ENCODE measurements at places on chromosomes 1 and 21. TPM values are rescaled to one million over a fixed set of nuclear protein-coding genes. Genes with fewer than 3 reads are reported as not detected.

NLRP3 gene
- 1.2 TPM for polyA plus RNA-seq

CD1B gene
- 0.13 TPM for polyA plus RNA-seq

DNA sequence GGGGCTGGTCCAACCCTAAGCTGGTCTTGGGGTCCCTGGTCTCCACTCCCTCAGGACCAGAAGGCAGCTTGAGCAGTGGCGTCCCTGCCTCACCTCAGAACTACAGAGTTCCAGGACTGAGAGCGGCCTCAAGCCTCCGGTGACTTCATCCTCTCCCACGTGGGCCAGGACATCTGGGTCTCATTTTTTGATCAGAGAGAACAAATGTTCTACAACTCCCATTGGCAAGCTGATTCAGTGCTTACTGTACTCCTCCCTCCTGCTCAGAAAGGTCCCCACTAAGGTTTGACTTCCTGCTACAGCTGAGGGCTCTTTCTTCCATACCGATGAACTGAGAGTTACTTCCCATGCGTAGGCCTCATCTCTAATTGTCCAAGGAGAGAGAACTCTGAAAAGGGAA, 78.5 kb downstream of the PLXNA2 start:
- no peak for DNase-seq

DNA sequence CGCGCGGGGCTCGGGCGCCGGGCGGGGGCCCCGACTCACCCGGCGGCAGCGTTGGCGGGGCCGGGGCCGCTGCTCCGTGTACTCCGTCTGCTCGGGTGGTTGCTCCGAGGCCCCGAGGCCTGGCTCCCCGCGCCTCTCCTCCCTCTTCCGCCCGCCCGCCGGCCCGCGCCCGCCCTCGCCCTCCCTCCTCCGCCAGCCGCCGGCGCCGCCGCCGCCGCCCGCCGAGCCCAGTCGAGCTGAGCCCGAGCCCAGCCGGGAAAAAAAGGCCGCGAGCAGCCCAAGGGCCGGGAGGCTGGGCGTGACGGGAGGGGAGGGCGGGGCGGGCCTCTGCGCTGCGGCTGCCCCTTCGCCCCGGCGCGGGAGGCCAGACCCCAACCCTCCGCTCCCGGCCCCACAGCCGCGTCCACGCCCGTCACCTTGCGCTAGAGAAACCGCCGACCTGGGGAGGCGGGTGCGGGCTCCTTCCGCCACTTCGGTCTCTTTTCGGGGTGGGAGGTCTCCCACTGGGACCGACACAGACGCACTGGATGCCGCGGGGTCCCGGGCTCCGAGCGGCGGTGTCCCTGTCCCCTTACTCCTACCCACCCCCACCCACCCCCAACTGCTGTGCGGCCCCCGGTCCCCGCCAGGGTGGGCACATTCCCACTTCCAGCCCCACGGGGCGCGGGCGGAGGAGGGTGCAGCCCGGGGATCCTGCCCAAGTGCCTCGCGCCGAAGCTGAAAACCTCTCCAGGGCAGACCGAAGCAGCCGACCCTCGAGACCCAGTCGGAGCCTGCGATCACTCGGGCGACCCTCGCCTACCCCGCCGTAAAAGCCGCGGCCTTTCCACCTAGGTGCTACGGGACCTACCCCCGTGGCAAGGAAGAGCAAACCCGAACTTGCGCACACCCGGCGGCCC, at the start of gene CERS2:
TSS of gene CERS2 (minus strand) at position 256 of the 899 bp plus-strand sequence. CDS start 5,745 bp downstream, outside the sequence.
- no peak for DNase-seq

GRCh38 chr1:45512641-45513054, 9.0 kb downstream of the PRDX1 start:
- peak; percentile 49 for DNase-seq

DNA sequence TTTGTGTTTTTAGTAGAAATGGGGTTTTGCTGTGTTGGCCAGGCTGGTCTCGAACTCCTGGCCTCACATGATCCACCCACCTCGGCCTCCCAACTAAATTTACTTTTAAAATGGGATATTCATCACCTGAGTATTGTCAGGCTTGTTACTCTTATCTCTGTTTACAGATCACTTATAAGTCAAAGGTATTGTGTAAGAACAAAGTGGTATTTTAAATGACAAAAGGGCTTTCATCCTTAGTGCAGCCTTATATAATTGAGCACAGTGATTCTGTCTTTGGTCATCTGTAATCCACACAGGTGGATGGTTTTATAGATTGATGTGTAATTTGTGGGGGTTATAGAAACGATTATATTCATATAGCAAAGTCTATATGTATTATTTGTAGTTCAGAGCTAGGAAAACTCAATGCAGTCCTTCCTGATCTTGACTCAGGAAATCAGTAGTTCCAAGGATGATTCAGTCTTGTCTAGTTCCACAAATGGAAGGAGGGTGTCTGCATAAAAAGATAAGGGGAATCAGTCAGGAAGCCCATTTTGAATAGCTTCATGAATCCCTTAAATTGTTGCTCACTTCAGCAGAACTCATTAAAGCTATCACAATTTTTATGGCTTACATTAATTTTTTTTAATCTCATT, 34.6 kb downstream of the STXBP3 start:
- DNase-seq, result no peak

- peak; percentile 70 for DNase-seq
Measured at GRCh38 chr1:63615768-63616420, 22.7 kb downstream of the PGM1 start.

DNA sequence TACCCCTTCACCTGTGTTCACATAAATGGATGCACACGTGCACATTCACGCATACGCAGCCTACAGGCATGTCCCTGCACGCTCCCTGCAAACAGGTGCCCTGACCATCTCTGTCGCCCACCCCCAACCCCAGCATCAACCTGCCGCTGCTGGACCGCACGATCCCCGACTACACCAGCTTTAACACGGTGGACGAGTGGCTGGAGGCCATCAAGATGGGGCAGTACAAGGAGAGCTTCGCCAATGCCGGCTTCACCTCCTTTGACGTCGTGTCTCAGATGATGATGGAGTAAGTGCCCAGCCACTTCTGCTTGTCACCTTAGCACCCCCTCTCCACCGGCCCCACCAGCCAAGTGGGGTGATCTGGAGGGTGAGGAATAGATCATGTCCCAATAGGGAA, 60.4 kb downstream of the LACTBL1 start:
- DNase-seq, result no peak

- DNase-seq, result no peak
Measured at GRCh38 chr1:77636864-77637263, 45.6 kb downstream of the ZZZ3 start.

DNA sequence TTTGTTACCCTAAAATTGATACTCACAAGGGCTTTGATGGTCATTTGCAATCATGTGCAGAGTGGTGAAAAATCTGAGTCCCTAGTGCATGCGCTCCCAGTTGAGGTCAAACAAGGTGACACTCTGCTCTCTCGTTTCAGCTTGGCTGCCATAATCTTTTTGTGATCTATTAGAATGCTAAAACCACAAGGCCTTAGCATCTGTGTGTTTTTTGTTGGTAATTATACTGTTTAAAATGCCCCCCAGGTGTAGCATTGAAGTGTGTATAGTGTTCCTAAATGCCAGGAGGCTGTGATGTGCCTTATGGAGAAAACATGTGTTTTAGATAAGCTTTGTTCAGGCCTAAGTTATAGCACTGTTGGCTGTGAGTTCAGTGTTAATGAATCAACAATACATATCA, 89.3 kb downstream of the PLD5 start:
- no peak for DNase-seq

- DNase-seq, result no peak
Measured at GRCh38 chr1:45456531-45456930, 34.4 kb downstream of the TESK2 start.

DNA sequence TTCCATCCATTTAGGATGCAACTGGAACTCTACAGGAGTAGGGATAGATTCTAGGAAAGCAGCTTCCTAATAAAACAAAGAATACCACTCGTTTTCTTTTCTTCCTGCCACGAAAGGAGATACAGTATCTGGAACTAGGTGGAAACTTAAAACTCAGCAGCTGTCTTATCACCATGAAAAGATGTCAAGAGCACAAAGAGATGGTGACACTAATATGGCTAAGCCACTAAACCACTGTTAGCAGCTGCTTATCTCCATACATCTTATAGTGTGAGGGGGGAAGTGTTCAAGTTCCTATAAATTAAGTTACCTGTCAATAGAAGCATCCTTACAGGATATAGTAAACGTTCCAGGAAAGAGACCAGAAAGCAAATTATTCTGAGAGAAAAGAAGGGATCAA, 162.5 kb downstream of the TYW3 start:
- no peak for DNase-seq

DNA sequence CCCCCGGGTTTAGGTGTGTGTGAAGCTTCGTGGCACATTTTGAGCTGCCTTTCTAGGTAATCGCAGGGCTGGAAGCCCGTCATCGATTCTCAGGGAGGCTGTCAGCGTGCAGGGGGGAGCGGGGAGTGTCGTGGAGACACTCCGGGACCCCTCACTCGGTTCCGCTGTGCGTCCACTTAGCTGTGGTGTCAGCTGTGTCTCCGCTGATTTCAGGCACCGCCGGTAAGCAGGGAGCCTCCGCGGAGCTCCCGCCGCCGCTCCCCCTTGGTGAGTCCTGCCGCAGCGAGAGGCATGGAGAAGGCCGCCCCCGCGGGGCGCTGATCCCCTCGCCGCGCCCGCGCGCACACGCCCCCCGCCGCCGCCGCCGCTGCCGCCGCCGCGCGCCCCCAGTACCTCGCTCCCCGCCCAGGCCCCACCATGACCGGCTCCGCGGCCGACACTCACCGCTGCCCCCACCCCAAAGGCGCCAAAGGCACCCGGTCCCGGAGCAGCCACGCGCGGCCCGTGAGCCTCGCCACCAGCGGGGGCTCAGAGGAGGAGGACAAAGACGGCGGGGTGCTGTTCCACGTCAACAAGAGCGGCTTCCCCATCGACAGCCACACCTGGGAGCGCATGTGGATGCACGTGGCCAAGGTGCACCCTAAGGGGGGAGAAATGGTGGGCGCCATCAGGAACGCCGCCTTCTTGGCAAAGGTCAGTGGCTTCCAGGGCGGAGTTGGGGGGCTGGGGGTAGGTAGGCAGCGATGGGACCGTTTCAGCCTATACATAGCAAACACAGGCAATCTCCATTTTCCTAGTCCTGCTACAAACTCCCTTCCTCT, 995 bp downstream of the VASH2 start:
- DNase-seq, result no peak

GRCh38 chr1:229278120-229278741, 7.3 kb downstream of the RAB4A start:
- DNase-seq, result no peak

GRCh38 chr1:211910113-211910884, 79.7 kb upstream of the LPGAT1 start:
- DNase-seq, result no peak

DNA sequence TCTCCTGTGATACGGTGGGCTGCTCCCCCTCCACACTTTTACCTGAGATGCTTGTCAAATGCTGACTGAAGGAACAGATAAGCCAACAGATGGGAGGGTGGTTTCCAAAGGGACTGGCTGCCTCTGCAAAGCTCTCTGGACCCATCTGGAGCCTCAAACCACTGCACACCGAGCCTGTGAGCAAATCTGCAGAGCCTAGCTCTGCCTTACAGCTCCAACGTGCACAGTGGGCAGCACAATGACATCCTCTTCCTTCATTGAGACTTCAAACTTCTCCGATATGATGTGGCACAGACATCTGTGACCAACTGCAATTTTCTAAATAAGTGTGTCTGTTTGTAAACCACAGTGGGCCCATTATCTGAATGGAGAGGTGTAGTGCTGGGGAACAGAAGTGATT, 26.2 kb upstream of the KNCN start:
- DNase-seq, result no peak

GRCh38 chr1:6011161-6011945, 19.1 kb upstream of the NPHP4 start:
- DNase-seq, result no peak

- no peak for DNase-seq
Measured at GRCh38 chr1:222283147-222283768, 264.6 kb downstream of the HHIPL2 start.

DNA sequence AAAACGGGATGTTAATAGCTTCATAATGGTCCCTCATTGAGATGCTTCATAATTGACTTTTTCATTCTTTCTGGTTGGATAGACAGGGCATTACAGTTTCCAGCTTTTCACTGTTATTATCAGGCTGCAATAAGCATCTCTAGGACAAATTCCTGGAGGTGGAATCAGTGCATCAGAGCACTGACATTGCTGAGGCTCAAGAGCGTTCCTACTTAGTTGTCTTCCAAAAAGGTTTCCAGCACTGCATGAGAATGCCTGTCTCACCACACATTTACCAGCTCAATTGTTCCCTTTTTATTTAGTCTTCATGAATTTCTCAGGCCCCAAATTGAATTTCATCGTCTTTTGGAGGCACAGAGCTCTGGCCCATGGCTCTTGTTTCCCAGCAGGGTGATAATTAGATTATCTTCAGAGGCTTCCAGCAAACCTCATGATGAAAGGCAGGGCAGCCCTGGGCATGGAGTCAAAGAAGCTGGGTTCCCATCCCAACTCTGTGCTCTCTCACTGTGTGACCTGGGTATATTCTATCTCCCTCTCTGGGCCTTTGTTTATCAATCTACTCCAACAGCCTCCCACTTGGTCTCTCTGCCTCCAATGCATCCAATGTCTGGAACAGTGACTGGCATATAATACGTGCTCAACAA, 451.4 kb downstream of the PTPRU start:
- DNase-seq, result no peak
